GM13976 (cell line): ENCODE measurements at places on chromosomes 12 and 14.

GRCh38 chr12:56636675-56637540 lies 6.8 kb upstream of the BAZ2A start:
- peak; percentile 91 for DNase-seq

DNA sequence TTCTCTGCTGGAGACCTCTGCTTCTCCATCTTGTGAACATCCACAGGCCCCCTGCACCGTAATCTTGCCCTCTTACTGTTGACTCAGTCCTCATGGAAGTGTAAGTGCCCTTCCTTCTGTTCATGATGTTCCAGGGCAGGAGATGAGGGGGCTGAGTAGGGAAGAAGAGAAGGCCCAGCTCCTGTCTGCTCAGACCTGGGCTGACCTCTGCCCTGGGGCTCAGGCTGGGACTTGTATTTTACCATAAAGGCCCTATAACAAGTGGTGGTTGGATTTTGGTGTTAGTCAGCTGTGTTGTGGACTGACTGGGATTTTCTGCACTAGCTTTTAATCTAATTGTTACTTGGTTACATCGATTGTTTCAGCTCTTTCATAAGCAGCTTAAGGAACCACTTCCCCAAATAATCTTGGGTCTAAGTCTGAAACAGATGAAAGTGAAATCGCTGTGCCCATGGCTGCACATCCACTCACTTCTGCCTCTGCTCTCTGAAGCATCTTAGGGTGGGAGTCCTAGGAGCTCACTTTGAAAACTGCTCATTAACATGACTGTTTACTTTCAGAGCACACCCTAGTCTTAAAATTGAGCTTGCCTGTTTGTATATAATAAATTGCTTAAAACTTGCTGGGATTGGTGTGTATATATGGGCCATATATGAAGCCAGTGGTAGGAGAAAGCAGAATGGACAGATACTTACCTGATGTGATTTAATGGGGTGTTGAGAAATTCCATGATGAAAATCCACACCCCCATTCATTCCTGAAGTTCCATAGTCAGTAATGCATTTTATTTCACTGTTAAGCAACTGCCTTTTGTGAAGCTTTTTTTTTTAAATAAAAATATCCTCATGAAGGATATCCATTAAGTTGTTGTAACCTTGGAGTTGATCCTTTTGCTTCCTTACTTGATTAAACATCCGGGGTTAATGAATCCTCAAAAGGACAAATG lies 17.7 kb downstream of the C12orf71 start:
- peak; percentile 37 for DNase-seq

DNA sequence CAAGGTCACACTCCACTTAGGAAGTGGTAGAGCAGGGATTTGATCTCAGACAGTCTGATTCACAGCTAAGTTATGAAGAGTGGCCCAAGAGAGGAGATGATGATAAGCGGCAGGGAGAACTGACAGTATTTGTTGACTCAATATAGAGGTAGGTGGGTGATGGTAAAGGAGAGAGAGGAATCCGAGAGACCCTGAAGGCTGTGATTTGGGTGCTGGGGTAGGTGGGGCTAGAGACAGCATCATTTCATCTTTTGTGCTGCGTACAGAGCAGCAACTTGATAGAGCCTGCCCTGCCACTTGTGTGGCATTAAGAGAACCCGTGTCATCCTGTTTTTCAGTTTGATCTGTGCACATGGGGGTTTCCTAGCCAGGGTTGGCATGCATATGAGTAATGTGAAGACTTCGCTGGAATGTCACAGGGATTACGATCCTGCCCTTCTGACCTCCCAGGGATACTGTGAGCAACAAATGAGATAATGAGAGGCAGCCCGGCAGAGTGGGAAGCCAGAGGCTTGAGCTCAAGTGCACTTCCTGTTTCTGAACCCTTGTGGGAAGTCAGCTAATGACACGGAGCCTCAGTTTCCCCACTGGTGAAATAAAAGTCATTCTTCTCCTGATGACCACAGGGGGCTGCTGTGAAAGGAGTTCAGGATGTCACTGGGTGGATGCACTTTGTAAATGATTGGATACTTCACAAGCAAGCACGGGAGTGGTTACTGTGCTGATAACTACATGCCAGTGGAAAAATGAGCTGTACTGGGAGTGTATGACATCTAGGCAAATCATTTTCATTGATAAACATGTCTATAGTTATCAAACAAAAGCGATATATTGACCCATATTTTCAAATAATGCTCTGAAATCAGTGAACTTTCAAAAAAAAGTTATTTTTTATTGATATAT lies 59.5 kb upstream of the IGF1 start:
- no peak for DNase-seq

GRCh38 chr12:76449016-76449415 lies 100.8 kb upstream of the BBS10 start:
- DNase-seq: no peak

- no peak for DNase-seq
These were observed 56.5 kb upstream of the CDKL1 start for GRCh38 chr14:50452979-50453705.

DNA sequence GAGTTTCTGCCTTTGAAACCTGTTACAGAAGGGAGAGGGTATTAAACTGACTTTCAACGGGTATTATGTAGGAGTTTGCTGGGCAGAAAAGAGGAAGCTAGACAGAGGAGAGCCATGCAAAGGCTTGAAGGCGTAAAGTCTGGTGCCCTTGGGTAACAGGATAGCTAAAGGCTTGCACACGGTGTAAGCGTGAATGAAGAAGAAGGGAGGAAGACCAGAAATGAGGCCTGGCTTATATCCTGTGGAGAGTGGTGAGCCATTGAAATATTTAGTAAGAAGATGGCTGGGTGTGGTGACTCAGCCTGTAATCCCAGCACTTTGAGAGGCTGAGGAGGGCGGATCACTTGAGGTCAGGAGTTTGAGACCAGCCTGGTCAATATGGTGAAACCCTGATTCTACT lies 22.6 kb downstream of the SUDS3 start:
- DNase-seq: no peak

GRCh38 chr14:58826845-58827686 lies 189.3 kb downstream of the DACT1 start:
- DNase-seq: no peak

DNA sequence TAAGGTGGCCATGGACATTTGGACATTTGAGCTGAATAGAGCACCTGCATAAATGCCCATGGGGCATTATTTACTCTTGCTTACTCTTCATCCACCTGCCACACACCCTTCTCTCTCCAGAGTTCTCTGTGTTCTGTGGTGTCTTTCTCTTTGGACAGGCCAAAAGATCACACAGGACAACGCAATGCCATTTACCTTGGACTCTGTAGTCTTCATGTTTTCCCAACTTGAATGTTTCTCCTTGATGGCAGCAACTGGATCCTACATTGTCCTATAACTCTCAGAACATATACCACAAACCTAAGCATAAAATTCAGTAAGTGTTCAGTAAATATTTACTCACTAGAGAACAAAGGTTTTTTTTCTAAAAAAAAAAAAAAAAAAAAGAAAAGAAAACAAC lies 41.7 kb upstream of the PTHLH start:
- DNase-seq: no peak

DNA sequence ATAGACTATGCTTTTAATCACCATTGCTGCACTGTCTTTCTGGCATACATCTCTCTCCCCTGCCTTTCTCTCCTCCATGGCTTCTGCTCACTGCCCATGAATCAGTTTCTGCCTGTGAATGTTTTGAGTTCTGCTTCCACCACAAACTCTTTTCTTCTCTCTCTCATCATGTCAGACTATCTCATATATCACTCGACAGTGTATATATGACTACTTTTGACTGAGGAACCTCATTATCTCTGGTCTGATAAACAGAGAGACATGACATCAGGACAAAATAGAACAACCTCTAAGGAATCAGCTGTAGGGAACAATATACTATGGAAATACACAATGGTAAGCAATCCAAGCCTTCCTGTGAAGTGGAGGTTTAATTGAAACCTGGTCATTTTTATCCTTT lies 177.9 kb downstream of the FOXA1 start:
- no peak for DNase-seq

DNA sequence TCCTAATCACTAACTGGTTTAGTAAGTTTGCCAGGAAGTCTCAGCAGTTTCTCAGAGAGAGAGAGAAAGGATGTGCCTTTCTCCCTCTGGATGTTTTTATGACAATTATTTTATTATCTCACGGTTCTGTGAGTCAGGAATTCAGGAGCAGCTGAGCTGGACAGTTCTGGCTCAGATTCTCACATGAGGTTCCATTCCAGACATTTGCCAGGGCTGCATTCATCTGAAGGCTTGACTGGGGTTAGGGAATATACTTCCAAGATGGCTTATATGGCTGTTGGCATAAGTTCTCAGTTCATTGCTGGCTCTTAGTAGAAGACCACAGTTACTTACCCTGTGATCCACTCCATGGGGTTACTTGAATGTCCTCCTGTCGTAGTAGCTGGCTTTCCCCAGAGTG lies 101.2 kb upstream of the ATF7IP start:
- no peak for DNase-seq

- no peak for DNase-seq
These were observed 47.6 kb downstream of the NINJ2 start for GRCh38 chr12:615620-616019.

- DNase-seq: peak; percentile 90
These were observed 56.3 kb downstream of the SPTB start for GRCh38 chr14:64823305-64823861.

DNA sequence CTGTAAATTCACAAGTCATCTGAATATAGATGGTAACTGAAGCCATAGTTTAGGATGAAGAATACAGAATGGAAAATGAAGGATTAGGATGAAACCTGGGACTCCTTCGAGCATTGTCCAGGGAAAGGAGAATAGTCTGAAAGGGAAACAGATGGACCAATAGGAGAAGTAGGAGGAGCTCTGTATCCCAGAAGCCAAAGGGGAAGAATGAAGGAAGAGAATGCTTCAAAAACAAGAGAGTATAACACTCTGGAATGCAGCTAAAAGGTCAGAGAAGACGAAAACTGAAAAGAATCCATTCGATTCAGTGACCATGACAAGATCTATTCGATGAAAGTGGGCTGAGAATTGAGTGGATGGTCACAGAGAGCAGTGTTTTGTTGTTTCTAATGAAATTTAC lies 1.0 kb downstream of the GMFB start:
- peak; percentile 23 for DNase-seq

DNA sequence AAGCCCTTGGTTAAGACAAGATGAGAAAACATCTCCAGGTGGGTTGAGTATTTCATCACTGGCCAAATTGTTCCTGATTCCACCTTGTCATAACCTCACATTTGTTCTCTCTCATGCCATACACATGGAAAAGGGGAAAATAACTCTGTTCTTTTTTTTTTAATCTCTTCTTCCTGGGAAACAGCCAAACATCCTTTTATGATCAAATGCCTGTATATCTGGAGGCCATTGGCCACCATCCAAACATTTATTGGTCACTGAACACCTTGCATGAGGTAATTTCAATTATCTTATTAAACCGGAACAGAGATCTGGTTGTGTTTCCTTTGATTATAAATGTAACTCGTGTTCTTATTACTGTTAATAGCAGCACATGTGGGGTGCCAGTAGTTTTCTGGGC lies 469.6 kb downstream of the NPAS3 start:
- no peak for DNase-seq

DNA sequence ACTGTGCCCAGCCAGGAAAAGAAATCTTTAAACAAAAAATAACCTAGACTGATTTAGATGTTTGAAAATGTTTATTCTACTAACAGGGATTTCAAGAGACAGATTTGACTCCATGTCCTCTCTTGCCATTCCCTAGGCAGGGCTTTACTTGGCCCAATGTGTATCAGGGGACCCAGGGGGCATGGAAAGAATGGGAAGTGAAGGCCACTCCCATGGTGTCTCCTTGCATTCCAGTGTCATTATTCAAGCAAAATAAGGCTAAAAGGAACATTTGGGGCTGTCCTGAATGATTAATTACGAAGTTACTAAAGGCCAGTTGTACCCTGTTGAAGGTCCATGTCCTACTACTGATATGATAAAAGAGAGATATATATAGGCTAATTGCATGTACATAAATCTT lies 151.9 kb upstream of the ATF7IP start:
- no peak for DNase-seq

GRCh38 chr12:15933751-15934150 lies 22.6 kb downstream of the DERA start:
- no peak for DNase-seq

GRCh38 chr14:68612049-68612448 lies 180.8 kb downstream of the ZFP36L1 start:
- DNase-seq: no peak

DNA sequence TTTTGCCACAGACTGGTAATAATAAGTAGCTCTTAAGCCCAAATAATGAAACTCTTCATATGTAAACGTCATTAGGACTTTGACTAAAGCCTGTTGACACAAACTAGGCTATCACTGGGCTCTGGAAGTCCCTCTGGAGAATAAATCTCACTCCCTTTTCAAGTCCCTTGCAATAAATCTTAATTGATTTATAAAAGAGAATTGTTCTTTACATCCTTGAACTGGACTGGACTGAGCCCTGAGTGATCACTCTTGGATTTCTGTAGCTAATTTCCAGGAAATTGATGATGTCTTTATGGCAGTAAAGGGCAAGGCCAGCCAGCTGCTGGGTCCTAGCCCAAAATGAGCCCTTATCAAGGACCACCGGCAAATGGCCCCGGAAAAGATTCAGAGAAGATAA lies 1162.7 kb downstream of the BCL11B start:
- DNase-seq: no peak

DNA sequence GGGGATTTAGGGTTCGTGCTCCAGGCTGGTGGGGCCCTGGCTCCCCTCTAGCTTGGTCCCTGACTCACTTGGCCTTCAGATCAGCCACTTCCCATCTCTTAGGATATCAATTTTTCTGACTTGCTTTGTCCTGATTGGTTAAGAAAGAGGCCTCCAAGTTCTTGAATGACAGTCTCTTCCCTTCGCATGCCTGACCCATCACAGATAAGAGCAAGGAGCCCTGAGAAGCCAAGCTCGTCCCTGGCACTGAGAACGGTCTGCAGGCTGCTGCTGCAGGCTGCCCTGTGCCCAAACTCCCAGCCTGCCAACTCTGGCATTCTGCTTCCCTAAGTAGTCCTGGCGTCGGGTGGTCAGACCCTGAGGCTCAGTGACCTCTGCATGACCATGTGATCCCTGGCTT lies 794 bp upstream of the LRTM2 start:
- no peak for DNase-seq

DNA sequence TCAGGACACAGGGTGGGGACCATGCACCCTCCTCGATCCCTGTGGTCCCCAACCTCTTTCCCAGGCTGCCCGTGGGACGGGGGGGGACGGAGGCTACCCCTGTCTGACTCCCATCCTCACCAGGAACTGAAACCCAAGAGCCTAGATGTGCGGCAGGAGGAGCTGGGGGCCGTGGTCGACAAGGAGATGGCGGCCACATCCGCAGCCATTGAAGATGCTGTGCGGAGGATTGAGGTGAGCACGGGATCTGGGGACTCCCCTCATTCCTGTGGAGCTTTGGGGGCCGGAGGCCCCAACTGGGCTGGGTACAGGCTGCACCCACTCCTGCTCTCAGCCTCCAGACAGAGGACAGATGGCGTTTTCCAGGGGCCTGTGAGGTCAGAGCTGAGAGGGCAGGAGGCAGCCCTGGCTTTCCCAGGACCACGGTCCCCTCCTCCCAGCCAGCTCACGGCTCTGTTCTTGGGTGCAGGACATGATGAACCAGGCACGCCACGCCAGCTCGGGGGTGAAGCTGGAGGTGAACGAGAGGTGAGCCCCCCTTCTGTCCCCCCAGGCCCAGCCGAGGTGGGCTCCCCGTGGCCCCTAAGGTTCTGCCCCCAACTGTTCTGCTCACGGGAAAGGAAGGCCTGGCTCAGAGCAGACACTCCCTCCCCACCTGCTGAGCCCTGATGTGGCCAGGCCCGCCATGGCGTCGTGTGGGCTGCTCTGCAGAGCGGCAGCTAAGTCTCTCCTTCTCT lies 24.2 kb downstream of the HIP1R start:
- no peak for DNase-seq

GRCh38 chr14:99236386-99237138 lies 35.4 kb downstream of the BCL11B start:
- no peak for DNase-seq
